ENCODE measurements at places on chromosomes 12 and 14. TPM values are rescaled to one million over a fixed set of nuclear protein-coding genes. Genes with fewer than 3 reads are reported as not detected.

GPRC5D gene
- 1.1 TPM for polyA plus RNA-seq

DNA sequence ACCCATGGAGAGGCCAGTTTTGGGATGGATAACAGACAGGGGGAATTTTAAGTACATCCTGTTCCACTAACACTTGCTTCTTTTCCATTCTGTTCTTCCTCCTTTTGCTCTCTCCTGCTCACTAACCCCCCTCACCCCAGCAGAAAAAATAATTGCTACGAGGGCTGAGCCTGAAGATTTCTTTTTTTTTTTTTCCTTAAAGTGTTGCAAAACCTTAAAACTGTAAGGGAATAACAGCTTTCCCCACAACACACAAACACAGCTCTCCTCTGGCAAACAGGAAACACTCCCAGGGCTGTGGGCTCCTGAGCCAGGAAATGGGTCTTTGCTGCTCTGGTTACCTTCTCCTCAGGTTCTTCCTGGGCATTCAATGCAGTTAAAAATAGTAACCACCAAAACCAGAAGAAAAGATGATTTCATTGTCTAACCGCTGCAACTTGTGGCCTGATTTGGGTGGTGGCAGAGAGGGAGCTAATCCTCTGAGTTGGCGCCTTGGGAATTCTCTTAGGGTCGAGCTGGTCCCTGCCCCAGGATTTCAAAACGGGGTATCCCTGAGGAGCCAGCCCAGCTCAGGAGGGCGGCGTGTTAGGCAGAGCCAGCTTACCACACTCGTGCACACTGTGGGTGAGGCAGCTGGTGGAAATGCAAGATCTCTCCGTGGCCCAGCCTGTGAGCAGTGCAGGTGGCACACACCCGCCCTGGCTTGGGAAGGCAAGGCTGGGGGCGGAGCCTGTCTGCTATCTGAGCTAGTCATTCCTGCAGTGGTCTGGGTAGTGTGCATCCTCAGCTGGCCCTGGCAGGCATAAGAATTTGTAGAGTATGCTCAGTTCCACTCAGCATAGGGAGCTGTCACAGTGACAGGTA, 17.1 kb upstream of the EMP1 start:
- no peak for DNase-seq

CCDC38 gene
- 0.82 TPM for polyA plus RNA-seq

SMAGP gene
- polyA plus RNA-seq: 18.1 TPM

- DNase-seq: no peak
These were observed 519.1 kb upstream of the SEL1L start for GRCh38 chr14:82052778-82053177.

GPATCH2L gene
- polyA plus RNA-seq: 27.7 TPM

SPIC gene
- not detected for polyA plus RNA-seq

TEAD4 gene
- 20.8 TPM for polyA plus RNA-seq

GRCh38 chr14:38788060-38788459, 315.0 kb downstream of the SEC23A start:
- no peak for DNase-seq

DNA sequence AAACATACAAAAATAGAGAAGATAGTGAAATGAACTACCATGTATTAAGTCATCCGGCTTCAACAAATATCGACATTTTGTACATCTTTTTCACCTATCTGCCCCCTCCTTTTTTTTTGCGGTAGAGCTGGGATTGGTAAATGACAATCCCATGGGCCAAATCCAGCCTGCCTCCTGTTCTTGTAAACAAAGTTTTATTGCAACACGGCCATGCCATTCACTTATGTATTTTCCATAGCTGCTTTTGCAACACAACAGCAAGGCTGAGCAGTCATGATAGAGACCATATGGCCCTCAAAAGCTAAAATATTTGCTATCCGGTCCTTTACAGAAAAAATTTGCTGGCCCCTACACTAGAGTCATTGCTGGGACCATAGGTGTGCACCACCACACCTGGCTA, 58.1 kb upstream of the PLEKHG3 start:
- no peak for DNase-seq

- DNase-seq: no peak
These were observed 71.3 kb downstream of the PRIMA1 start for GRCh38 chr14:93716746-93717667.

DNA sequence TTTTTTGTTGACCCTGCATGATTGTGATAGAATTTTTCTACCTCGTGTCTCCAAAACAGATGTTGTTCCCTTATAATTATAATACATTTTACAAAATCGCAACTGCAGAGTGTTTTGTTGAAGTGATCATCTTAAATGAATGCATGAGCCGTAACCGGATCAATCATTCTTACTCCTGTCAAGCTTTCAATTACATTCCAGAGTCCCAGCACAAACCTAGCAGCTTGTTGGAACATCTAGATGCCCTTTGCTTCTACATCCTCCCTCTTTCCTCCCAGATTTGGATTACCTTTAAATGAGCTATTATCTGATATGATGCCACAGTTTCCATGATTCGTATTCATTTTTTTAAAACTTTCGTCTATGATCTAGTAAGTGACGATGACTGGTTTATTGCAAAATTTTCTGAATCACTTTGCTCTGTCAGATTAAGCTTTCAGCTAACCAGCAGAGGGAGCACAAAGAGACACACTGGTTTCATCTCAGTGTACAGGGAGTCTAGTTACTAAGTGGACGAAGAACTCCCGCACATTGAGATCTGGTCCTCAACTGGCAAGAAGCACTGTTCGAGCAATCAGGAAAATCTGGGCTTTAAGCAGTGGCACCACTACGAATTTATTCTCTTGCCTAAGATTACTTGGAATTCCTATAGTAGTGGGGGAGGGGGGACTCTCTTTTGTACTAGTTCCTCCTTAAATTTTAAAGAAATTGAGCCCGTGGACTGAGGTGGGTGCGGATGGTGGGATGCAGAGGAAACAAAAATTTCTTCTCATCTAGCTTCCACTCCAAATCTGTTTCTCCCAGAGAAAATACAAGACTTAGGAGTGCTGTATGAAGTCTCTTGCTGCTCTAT, 40.9 kb downstream of the TSHR start:
- no peak for DNase-seq

- DNase-seq: no peak
These were observed 18.2 kb upstream of the CLEC2D start for GRCh38 chr12:9651265-9651729.

GRCh38 chr12:59149995-59150642, 229.8 kb upstream of the LRIG3 start:
- DNase-seq: peak; percentile 46

DNA sequence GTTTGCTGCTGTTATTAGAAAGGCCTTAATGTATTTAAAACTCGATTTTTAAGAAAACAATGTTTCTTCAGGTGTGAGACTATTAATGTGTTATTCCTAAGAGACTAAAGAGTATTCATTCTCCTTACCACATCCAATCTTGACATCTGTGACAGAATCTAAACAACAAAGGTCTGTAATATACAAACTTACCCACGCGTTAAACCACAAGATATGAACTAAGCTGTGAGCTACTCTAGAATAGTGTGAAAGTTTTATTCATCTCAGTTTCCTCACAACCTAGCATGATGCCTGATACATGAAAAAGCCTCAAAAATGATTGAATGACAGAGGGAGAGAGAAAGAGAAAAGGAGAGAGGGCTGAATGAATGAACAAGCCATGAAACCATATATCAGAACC, 117.3 kb upstream of the COCH start:
- DNase-seq: no peak

NGB gene
- polyA plus RNA-seq: not detected

TMEM229B gene
- 3.8 TPM for polyA plus RNA-seq

DNA sequence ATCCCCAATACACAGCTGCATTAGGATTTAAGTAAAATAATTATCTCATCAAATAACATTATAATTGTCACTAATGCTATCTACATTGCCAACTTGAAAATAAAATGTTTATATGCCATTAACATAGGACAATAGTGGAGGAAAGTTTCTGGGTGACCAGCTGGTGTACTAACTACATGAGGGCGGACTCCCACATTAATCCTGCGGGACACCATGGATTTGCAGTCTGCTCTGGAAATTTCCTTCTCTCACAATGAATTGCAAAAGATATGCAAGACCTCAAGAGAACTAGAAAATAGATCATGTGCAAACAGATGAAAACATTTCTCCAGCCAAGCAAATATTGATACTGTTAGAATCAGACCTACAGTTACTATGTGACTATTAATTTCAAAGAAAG, 390.1 kb downstream of the NAV3 start:
- no peak for DNase-seq

DNA sequence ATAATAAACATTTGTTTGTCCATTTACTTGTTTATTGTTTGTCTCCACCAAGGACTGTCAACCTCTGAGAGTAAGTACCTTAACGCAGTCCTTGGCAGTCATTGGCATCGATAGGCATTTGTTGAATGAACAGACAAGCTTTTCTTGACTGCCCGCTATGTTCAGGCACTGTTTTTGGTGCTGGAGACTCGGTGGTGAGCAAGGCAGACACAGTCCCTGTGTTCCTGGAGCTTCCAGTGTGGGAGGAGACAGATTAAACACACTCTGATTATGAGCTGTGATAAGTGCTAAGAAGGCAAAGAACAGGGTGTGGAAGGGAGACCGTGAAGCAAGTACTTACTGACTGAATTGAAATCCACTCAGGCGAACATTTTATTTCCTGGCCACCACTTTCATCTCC, 1.2 kb downstream of the ATP6V0A2 start:
- no peak for DNase-seq

DNA sequence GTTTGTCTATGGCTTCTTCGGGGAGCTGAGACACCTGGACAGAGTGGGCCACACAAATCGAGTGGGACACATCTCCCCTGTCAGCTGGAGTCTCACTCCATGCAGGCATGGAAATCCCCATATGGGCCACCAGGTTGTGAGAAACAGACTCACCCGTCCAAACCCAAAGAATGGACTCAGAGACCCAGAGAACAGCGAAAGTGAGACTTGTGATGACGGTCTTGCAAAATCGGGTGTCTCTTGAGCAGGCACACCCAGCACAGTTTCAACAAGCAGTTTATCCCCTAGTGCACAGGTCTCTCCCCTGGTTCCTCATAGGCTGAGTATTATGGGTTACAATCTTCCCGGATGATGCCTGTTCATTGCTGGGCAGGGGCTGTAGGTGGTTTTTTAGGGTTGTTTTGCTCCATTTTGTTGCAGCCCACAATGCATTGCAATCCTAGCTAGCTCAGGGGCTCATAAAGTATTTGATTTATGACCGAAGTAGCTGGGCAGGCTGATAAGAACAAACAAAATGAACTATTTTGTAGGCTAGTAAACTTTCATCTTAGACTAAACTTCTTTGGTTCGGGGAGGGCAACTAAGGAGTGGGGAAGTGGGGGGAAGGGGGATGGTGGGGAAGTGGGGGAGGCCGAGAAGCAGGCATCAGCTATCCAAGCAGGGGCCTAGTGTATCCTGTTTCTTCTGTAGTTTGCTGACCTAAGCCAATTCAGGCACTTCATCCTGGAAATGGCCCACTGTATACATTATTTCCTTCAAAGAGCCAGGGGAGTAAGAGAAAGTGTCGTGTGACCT, 45.3 kb downstream of the IQSEC3 start:
- DNase-seq: no peak

PPM1A gene
- polyA plus RNA-seq: 77.8 TPM

DNA sequence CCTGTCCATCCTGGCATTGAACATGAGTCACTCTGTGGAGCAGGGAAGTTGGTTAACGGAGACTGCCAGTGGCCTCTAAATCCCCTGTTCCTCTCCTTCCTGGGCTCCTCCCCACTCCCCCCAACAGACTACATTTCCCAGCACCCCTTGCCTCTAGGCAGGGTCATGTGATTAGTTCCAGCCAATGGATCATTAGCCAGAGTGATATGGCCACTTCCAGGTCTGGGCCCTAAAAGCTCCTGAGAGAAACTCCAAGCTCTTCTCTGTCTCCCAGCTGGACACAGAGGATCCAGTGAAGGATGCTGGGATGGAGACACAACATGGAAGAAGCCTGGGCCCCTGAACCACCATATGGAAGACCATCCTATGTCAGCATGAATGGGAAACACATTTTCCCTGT, 54.4 kb upstream of the RFLNA start:
- no peak for DNase-seq

GRCh38 chr12:58871556-58871955, 48.7 kb downstream of the LRIG3 start:
- no peak for DNase-seq

PROX2 gene
- 4.0 TPM for polyA plus RNA-seq

GRCh38 chr14:96104469-96105057, 65.4 kb downstream of the C14orf132 start:
- no peak for DNase-seq

DNA sequence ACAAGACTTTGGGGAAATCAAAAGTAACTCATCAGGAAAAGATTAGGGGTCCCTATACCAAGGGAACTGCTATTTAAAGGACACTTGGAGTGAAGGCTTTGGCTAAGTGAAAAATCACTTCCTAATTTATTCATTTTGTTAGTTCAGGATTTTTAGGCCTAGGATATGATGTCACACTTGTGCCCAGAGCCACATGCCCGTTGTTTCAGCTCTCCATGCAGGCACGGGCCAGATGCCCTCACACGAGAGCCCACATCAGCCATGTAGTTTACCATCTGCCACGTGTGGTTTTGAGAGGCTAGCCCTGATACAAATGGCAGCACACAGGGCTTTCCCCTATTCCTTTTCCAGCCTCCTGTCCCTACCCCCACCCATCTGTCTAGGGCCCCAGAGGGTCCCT, 11.9 kb upstream of the LRP1-AS start:
- no peak for DNase-seq

DNA sequence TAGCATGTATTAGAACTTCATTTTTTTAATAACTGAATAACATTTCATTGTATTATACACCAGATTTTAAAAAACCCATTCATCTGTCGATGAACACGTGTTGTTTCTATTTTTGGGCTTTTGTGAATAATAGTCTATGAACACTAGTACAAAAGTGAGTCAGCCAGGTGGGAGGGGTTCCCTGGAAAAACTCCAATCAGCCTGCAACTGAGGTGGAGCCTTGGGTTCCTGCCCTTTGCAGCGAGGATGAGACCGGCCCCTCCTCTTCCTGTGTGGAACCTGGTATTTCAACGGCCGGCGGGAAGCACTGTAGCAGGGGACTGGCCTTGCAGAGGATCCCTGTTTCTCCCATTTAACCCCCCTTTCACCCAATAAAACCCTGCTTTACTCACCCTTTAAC, 56.1 kb downstream of the LMNTD1 start:
- DNase-seq: no peak

DNA sequence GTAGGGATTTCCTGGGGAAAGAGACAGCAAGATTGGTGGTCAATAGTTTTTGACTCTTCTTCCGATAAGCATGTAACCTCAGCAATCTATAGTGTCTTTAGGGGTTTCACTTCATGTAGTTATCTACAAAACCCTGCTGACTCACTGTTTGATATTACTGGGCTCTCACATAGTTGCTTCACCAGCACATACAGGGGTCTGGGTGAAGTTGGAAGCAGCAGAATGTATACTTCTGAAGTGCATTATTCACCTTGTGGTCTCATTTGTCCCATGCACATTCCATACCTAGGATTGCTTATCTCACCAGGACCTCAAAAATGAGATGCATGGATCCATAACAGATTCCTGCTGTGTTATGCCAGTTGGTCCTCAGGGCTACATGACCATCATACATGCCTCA, 280.0 kb downstream of the LRIG3 start:
- DNase-seq: no peak
